Activated naive CD4-positive, alpha-beta T cell (primary cell): ENCODE measurements at places on chromosomes 6 and 20.
A peak's percentile ranks its signal among the peaks of the same experiment; 100 is the strongest.

- DNase-seq = peak; percentile 25
Measured at GRCh38 chr6:89952686-89953085, 58.4 kb downstream of the GJA10 start.

DNA sequence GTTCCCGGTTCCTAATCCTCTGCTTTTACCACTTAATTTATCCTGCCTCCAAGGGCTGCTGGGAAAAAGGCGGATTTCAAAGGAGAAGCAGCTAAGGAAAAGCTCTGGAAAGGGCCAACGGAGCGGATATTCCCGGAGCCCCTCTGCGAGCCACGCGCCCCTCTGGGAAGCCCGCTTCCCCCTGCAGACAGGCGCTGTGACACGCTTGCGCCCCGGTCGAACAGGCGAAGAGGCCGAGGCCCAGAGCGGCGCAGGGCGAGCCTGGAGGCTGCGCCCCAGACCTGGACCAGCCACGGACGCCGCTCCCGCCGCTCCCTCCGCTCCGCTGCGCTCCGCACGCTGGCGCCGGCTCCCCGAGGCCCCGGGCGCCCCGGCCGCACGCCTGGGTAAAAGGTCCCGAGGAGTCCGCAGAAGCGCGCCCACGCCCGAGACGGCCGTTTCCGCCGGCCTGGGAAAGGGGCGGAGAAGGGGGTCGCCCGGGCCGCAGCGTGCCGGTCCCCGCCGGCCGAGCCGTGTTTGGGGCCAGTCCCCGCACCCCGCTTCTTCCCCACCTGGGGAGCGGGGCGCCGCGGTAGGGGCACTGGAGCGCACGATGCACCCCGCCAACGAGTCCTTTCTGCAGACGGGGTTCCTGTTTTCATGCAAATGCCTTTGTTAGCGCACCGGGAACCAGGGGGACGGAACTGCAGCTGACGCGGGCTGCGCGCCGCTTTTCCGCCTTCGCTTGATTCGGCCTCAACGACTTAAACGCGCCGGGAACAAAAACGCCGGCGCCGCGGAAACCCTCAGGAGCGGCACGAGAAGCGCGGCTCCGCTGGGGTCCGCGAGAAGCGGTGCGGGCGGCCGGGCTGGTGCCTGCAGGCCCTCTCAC, 91.9 kb upstream of the SIRPA start:
- no peak for DNase-seq

DNA sequence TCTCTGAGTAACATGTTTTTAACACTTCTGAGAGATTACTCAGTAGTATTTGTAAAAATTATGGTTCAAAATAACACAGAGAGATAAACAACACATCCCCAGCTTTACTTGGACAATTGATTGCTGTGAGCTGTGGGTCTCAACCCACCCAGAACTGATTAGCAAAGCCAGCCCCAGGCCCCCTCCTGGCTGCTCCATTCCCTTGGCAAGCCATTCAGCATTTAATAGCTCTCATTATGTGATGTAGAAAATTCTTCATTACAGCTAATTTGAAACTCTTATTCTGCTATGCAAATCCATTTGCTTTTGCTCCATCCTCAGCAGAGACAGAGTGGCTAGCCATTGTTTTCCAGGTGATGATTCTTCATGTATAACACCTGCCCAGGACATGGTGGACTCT, 16.6 kb upstream of the SIRT5 start:
- DNase-seq = no peak

GRCh38 chr6:90290811-90291420, 5.7 kb downstream of the BACH2 start:
- no peak for DNase-seq

GRCh38 chr20:41330343-41330720, 10.3 kb upstream of the LPIN3 start:
- no peak for DNase-seq

DNA sequence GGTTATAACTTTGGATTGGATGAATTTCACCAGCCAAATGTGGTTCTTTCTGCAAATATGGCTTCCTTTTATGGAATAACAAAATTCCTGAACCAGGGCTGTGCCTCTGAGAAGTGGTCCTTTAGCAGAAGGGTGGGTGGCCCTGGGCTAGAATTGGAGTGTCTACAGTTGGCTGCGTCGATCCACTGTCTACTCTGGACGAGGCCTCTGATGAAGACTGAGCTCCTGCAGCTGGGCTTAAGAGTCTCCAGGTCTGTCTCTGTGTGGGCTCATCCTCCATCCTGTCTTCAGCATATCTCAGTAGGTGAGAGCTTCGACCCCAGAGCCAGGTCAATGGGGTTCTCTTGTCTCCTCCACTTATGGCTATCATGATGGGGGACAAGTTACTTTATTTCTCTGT, 166.3 kb upstream of the PMEPA1 start:
- no peak for DNase-seq

DNA sequence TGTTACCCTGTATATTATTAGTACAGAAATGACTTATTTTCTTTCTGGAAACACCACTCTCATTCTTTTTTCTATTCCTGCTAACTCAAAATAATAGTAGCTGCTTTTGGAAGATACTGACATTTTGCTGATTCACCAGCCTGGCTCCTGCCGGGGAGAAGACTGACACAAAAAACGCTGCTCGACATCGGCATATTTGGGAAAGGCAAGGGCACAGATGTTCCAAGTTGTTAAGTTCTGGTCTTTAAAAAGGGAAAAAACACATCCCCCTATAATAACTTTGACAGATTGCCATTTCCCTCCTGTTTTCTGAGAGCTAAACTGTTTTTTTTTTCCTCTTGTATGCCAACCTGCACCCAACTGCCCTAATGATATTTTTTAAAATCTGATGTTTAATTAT, 55.4 kb downstream of the CTNNBL1 start:
- no peak for DNase-seq

DNA sequence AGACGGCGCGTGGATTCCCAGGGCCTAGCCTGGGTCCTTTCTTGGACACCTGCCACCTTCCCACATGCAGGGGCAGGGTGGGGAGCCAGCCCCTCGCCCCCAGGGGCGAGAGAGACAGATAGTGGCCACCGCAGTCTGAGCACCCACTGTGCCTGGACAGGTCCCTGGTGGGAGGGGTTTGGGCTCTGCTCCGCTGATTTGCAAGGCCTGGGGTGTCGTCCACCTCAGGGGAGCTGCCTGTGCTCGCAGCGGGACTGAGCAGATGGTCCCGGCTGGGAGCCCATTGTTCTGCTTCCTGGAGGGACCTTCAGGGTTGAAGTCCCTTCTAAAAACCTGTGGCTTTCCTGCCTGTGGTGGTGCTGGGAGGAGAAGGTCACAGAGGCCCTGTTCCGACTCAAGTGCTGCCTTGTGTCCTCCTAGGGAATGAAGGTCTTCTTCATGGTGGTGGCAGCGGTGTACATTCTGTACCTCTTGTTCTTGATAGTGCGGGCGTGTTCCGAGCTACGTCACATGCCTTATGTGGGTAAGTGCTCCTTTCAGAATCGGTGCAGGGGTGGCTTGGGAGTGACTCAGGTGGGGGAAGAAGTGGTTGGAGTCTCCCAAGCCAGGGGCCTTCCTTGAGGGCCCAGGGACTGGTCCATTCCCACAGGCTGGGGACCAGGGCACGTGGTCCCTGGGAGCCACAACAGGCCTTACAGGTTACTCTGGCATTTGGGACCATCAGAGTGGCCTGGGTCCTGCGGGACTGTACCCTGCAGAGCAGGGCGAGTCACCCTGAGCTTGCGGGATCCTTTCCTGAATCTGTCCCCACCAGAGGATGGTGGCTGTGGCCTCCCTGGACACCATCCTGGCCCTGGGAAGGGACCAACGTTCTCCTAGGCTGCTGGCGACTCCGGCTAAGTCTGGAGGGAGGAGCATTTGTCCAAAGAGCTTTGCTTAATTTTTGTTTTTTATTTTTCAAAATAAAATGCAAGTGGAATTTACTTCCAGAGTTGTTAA, 19.6 kb downstream of the DYNLT1 start:
- no peak for DNase-seq

DNA sequence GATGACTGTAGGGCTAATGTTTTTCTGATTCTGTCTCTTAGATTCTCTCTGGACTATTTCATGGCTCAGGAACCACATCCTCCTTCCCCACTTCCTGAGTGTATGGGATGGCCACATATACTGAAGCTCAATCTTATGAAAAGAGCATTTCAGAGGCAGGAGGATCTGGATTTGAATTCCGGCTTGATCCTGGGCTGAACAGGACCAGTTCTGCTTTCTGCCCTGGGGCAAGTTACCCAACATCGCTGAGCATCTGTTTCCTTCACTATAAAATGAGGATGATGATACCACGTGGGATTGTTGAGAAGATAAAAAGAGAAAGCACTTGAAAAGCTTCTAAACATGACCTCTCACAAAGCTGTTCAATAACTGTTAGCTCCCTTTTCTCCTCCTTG, 168.4 kb upstream of the TNFAIP3 start:
- DNase-seq = no peak

GRCh38 chr6:146546443-146547043, 2.9 kb downstream of the RAB32 start:
- no peak for DNase-seq

- no peak for DNase-seq
Measured at GRCh38 chr6:82337688-82338257, 25.8 kb upstream of the TPBG start.

- no peak for DNase-seq
Measured at GRCh38 chr6:25883991-25884390, 9.9 kb upstream of the SLC17A3 start.

DNA sequence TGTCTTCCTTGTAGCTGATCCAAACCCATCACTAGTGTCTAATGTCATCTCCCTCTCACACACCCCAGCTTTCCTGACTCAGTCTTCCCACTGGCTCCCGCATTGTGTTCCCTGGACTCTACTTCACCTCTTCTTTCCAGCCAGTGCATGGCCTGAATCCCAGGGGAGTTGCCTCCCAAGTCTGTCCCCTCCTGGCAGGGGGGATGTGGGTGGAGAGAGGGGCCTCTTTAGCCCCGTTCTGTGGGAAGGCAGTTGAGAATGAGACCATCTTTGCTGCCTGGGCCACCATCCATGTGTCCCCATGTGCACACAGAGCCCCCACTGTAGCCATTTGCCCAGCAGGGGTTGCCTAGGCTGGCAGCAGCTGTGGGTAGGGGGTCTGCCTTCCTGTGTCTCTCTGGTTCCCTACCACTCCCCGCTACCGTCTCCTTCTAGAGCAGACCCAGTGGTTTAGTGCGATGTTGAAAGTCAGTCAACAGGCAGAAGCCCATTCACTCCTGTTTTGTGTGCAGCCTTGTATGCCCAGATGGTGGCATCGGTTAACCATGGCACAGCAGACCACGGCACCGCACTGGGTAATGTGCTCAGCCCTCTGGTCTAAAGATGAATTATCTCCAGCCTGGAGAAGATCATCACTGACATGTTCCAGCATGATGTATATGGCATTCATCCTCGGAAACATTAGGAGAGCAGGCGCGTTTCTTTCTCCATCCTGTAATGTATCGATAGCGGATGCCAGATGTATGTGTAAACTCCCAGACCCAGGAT, 178.8 kb upstream of the SNX9 start:
- DNase-seq = peak; percentile 15

DNA sequence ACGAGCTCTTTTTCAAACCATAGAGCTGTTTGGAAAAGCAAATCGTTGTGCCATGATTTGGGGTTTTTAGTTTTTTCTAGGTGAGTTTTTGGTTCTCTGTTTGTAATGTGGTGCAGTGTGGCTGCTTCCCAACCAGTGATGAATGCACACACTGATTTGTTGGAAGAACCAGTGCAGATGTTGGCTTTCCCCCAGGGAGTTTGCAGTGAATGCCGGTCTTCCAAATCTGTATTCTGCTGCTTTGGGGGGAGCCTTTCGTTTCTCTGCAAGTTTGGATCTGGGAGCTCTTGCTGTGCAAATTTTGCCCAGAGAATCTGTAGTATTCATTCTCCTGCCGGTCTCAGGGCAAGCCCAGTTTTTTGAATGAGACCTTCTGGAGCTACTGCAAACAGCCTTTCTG, 14.5 kb downstream of the HECA start:
- no peak for DNase-seq

DNA sequence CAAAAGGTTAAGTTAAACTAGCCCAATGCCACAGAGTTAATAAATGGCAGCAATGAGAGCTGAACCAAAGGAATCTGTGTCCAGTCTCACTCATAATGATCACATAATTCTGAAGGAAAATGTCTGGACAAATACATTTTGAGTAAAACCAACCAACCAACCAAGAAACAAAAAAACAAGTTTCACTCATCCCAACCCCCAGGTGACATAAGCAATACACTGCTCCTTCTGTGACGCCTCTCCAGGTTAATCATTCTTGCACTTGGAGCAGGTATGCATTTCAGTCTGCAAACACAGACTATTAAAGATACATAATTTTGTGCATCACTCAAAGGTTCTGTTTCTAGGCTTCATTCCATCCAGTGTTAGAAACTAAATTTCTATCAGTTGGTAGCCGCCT, 35.2 kb upstream of the MC3R start:
- no peak for DNase-seq

- no peak for DNase-seq
Measured at GRCh38 chr6:72559067-72559466, 62.8 kb upstream of the KCNQ5 start.

- no peak for DNase-seq
Measured at GRCh38 chr6:149211046-149211571, 106.4 kb upstream of the TAB2 start.

GRCh38 chr20:25509084-25509483, 76.2 kb downstream of the NINL start:
- DNase-seq = no peak

- DNase-seq = no peak
Measured at GRCh38 chr20:63896264-63897105, 1.6 kb downstream of the DNAJC5 start.

GRCh38 chr6:118335325-118335816, 212.7 kb upstream of the PLN start:
- no peak for DNase-seq

DNA sequence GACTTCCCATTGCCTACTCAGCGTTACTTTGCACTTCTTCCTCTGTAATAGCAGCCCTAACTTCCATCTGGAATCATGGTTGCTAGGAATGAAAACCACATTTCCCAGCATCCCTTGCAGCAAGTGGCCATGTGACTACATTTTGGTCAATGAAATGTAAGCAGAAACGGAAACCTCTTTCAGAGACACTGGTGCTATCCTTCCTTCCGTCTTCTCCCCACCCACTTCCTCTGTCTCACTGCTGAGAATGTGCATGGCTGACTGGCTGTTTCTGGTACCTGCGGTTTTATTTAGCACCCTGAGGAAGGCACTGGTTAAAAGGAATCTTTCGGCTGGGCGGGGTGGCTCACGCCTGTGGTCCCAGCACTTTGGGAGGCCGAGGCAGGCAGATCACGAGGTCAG, 107.4 kb downstream of the SCML4 start:
- DNase-seq = peak; percentile 47

DNA sequence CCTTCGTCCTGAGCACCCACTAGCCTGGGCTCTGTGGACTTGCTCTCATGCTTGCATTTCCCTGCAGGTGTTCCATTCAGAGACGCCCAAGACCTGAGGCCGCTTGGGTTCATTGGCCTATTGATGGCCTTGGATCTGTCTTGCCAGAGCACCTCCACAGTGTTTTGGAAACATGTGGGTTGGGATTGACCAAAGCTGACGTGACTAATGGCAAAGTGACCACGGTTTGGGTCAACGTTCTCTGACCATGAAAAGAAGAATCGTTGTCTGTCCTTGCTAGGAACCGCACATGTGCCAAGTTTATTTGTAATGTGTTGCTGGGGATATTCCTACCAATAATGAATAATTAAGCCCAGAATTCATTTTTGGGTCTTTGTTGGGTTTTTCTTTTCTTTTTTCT, 29.8 kb upstream of the BMP6 start:
- no peak for DNase-seq

- no peak for DNase-seq
Measured at GRCh38 chr6:113529196-113529595, 327.9 kb upstream of the MARCKS start.
